ENCODE measurements at places on chromosomes 6 and 20.

DNA sequence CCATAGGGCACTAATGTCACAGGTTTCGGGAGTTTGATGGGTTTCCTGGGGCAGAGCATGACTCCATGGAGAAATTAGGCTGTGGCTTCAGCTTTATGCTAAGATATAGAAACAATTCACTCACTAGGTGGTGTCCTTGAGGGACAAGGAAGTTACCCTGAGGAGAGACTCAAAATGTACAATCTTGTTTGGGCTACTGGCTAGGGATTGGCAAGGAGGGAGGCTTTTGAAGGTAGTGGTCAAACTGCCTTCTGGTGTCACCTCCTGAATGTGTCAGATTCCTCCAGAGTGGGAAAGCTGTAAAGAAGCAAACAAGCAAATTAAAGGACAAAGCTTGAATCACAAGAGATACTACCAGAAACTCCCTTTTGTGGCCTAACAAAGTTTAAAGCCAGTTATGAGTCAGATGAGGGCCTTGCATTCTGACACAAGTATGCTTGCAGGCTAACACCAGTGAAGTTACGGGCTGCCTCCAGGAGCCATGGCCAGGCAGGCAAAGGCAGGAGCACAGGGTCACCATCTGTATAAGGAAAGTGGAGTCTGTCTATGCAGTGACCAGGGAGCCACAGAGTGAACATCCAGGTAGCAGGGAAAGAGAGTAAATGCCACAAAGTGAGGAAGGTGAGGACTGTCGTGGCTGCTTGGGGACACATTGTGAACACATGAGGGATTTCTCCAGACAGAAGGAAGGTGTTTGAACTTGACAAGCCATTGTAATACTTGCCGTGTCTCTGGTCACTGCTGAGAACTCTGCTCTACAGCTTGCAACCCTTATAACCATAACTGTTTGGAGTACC lies 107.7 kb upstream of the DTNBP1 start:
- DNase-seq: no peak

DNA sequence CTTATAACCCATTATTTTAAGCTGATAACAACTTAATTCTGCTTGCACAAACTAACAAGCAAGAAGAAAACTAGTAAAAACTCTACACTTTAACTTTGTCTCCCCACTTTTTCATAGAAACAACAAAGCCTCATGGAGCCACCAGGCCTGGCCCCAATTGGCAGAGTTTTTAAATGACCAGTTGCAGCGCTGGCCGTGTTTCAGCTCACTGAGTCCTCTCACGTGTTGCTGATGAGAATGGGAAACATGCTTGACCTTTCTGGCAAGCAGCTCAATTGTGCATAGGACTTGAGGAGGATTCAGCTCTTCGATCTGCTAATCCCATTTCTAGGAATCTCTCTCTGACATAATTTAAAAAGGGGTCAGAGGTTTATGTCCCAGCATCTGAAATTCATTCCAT lies 24.5 kb upstream of the GRM4 start:
- DNase-seq: no peak

- DNase-seq: no peak
These were observed 226.4 kb downstream of the TBC1D7 start for GRCh38 chr6:13101985-13102384.

GRCh38 chr6:130411481-130411880 lies 45.7 kb downstream of the TMEM200A start:
- DNase-seq: no peak

- no peak for DNase-seq
These were observed 502.8 kb upstream of the JARID2 start for GRCh38 chr6:14743144-14743473.

DNA sequence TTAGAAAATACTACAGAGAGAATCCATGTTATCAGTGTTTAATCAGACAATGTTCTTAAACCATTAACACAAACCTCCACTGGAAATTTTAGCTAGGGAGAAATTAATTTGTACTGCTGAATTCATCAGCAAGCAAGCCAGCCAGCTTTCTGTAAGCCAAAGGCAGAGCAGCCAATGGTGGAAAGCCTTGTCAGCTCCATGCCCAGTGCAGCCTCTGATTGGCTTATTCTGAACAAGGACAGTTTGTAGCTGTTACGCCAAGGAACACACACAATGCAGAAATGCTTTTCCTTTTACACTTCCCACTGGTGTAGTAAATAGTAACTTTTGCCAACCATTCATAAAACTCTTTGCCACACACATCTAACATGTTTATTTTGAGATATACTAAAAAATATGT lies 265.0 kb downstream of the TENT5A start:
- DNase-seq: peak; percentile 37

- DNase-seq: no peak
These were observed 31.7 kb upstream of the ASXL1 start for GRCh38 chr20:32326504-32326845.

DNA sequence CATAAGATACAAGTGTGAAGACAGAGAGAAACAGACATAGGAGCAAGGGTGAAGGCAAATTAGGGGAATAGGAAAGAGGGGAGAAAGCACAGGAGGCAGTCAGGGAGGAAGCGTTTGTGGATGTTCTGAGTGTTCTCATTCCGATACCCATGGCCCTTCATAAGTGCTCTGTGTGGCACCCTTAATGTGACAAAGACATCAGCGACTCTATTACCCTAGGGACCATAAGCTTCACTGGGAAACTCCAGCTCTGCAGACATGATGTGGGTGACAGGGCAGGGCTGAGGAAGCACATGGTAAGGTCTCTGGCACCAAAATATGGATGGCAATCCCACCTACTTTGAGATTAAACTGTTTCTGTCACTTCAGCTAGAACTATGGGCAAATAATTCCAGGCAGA lies 33.0 kb downstream of the F13A1 start:
- DNase-seq: no peak

All from kidney (tissue), 22 donors.